ENCODE measurements at places on chromosomes 6 and 20.

GRCh38 chr6:34383656-34384320, 8.7 kb downstream of the NUDT3 start:
- no peak for DNase-seq

- no peak for DNase-seq
Observed at GRCh38 chr6:74320074-74320473, 624.1 kb downstream of the CD109 start.

GRCh38 chr6:67265996-67266921, 1368.8 kb upstream of the ADGRB3 start:
- no peak for DNase-seq

DNA sequence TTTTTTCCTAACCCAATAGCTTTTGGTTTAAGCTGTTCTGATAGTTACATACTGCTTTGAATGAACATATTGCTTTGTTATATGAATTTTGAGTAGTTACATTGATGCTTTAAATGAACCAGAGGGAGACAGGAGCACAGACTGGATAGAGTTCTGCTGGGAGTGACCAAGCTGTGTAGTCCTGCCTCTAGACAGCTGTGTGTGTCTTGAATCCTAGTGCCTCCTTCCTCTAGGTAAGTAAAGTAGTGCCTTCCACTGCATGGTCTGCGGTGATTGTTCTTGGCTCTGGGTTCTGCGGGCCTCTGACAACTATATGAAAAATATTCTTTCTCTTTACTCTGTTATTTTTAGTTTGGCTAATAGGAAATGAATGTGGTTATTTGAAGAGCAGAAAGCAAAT, 46.0 kb upstream of the ADGRG6 start:
- no peak for DNase-seq

- no peak for DNase-seq
Observed at GRCh38 chr20:3661060-3661813, 2.0 kb downstream of the GFRA4 start.

DNA sequence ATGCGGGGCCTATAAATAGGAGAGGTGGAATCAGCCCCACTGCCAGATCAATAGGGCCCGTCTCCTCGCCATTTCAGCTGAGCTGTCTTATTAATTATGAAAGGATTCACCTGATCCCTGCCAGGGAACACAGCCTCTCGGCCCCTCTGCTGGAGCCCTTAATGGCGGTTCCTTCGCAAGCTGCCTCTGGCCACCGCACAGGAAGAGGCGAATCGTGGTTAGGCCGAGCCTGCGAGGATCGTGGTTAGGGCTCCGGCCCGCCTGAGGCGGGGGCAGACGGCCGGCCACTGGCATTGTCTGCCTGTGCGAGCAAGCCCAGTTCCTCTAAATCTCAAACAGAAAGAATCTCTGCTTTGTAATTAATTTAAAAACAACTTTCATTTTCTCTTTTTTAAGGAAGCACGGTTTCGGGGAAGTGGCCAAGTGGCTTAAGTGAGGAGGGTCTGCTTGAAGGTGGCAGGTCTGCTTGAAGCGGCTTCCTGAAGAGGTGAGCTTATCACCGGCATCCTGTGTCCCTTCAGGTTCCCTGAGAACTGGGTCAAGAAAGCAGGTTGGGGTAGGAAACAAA, 9.2 kb downstream of the NRN1 start:
- DNase-seq, result no peak

GRCh38 chr20:60976913-60977312, 275.1 kb upstream of the CDH4 start:
- DNase-seq, result no peak

GRCh38 chr6:108157981-108158525, 7.8 kb upstream of the NR2E1 start:
- no peak for DNase-seq

DNA sequence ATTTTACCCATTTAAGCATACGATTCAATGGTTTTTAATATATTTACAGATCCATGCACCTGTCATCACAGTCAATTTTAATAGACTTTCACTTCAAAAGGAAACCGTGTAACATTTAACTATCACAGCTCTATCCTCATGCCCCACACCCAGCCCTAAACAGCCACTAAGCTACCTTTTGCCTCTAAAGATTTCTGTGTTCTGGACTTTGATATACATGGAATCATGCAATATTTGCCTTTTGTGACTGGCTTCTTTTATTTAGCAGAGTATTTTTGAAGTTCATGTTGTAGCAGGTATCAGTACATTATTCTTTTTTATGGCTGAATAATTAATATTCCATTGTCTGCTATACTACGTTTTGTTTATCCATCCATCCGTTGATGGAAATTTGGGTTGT, 50.3 kb upstream of the STX16 start:
- DNase-seq, result no peak

DNA sequence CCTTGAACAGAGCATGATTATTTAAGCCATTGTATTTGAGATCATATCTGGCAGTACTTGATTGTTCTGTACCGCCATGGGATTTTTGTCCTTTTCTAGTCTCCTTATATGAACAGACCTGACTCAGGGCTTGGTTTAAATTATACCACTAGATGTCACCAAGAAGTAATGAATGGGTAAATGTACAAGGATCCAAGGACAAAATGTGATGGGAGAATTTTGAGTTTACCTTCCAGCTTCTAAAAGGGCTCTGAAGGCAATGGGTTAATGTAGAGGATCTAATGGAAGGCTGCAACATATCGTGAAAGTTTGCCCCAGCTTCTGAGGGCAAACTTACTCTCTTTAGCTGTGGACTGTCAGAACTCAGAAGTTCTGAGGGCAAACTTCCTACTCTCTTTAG, 12.0 kb downstream of the RNF8 start:
- no peak for DNase-seq

DNA sequence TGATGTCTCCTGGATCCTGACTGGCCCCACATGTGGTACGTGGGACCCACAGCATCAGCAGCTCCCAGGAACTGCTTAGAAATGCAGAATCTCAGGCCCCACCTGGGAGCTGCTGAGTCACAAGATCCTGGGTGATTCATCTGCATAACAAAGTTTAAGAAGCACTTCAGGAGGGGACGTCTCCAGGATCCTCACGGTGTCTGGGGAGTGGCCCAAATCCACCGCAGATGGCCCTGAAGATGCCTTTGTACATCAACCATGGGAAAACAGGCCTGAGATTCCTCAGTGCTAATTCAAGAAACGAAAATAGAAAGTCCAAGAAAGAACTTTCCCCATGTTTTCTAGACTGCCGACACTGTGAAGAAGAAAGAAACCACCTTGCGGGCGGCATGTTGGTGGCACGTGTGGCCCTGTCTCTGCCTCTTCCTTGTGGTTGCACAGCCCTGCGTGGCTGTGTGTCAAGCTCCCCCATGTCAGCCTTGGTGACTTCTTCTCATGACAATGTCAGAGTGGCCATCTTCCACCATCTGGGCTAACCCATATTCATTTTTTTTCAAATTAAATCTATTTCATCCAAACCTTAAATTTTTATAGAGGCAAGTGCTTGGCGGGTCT, 26.1 kb downstream of the RRBP1 start:
- no peak for DNase-seq

- no peak for DNase-seq
Observed at GRCh38 chr20:3068075-3068474, 3.3 kb upstream of the OXT start.

DNA sequence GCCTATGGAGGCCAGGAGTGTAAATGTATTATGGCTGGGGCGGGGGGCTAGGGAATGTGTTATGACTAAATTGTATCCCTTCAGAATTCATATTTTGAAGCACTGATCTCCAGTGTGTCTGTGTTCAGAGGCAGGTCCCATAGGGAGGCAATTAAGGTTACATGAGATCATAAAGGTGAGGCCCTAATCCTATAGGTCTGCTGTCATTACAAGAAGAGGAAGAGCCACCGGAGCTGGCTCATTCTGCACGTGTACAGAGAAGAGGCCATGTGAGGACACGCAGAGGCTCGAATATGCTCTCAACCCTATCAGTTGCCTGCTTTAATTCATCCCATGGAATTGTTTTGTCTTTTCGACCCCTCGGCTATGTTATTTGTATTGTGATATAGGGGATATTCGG, 76.9 kb downstream of the VTA1 start:
- DNase-seq, result no peak

GRCh38 chr6:46690141-46690755, 2.6 kb downstream of the TDRD6 start:
- no peak for DNase-seq

All from activated effector memory CD4-positive, alpha-beta T cell treated with Interleukin-2 at 50 U/mL for 16 hours (primary cell).